ENCODE measurements at places on chromosomes 5 and 9. TPM values are rescaled to one million over a fixed set of nuclear protein-coding genes. Genes with fewer than 3 reads are reported as not detected.

Gene TAL2
- total RNA-seq: not detected

Gene CER1
- total RNA-seq: not detected

Gene GGTA1
- not detected for total RNA-seq

Gene TRIM36
- not detected for total RNA-seq

Gene HACD4
- total RNA-seq: 1.8 TPM

Gene ENTPD8
- total RNA-seq: not detected

Gene RASGRF2
- 19.9 TPM for total RNA-seq

Gene S100Z
- total RNA-seq: 1.7 TPM

Gene SELENOP
- 0.34 TPM for total RNA-seq

Gene RANBP17
- not detected for total RNA-seq

Gene ANKRD18B
- total RNA-seq: 0.48 TPM

Gene CDO1
- total RNA-seq: 0.42 TPM

Gene IGFBPL1
- not detected for total RNA-seq

Gene LECT2
- total RNA-seq: not detected

Gene SMIM33
- 0.35 TPM for total RNA-seq

Gene NIPBL
- total RNA-seq: 56.3 TPM

Measured in activated T-cell treated with anti-CD3 and anti-CD28 coated beads, Interleukin-2, amount 50 U/mL, for 72 hours (primary cell).